ENCODE measurements at places on chromosomes 1 and 21.

GRCh38 chr1:240094041-240094722, 2.5 kb downstream of the FMN2 start:
- no peak for DNase-seq

DNA sequence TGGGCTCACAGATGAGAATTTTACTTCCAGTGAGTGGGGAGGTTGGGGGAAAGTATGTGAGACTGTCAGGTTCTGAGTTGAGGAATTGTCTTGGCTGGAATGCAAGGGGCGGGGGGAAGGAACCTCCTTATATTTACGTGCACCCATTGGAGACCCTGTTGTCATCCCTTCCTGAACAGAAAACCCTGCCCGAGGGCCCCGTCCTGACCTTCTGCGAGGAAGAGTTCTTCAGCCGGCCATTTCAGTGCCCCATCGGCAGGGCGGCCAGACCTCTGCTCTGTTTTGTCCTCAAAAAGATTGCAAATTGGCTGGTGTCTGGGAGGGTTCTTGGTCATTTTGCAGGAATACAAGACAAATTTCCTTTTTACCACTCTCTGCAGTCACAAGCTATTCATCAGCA, 7.1 kb downstream of the KIF26B start:
- no peak for DNase-seq

- no peak for DNase-seq
Measured at GRCh38 chr1:2535455-2535854, 5.4 kb upstream of the HES5 start.

GRCh38 chr21:44519346-44520325, 20.4 kb downstream of the KRTAP10-1 start:
- DNase-seq, result no peak

DNA sequence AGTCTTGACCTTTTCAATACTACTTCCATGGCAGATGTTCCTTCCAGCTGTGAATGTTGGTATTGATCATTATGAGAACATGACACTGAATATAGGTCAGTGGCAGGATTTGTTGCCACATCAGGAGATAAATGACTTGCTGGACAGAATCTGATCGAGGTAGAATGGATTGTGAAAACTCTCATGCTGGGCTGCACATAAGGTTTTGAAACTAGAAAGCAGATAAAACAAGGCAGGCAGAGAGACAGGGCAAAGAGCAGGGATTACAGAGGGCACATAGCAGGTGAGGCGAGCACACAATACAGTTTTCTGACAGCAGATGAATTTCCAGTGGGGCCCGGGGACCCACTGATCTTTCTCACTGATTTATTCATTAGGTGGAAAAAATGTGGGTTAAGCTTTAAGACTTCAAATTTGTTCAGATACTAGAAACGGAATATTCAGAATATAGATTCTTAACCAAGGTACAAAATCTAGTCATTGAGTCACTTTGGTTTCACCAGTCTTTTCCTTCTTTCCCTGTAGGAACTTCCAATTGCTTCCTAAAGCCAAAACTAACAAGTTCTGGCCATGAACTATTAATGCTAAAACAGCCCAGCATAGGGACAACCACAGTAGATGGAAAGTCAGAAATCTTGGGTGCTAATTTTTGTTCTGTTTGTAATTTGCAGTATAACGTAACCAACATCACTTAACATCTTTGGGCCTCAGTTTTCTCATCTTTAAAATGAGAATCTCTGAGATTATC, 296.0 kb upstream of the PTBP2 start:
- no peak for DNase-seq

GRCh38 chr1:101520302-101520701, 283.5 kb downstream of the S1PR1 start:
- DNase-seq, result no peak

DNA sequence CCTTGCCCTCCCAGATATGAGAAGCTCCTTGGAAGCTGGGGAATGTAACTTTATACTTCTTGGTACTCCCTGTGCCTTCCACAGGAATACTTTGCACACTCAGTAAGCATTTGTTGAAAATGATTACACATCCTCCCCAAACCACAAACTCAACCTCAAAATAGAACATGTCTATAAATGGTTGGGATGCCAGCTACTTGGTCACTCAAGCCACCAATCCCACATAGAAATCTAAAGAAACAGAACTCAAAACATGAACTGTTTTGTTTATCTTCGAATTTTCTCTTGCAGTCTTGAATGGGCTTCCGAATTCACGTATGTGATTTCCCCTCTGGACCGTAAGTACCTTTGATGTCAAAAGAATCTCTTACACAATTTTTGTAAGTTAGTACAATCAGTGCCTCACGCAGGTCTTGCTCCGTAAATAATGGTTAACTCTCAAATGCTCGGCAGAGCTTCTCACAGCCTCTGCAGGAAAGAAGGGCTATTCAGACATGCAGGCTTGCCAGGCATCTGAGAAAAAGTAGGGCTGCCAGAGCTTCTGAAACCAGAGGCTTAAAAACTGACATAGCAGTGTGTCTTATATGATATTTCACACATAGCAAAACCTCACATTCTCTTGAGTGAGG, 26.9 kb downstream of the SORT1 start:
- DNase-seq, result peak; percentile 94

DNA sequence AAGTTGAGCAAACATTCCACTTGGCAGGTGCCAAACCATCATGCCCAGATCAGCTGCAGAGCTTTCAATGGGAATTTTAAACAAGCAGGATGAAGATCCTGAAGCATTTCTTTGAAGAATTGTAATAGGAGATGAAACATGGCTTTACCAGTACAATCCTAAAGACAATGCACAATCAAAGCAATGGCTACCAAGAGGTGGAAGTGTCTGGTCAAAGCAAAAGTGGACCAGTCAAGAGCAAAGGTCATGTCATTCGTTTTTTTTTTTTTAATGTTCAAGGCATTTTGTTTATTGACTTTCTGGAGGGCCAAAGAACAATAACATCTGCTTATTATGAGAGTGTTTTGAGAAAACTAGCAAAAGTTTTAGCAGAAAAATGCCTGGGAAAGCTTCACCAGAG, 3.0 kb upstream of the NDUFS5 start:
- no peak for DNase-seq

DNA sequence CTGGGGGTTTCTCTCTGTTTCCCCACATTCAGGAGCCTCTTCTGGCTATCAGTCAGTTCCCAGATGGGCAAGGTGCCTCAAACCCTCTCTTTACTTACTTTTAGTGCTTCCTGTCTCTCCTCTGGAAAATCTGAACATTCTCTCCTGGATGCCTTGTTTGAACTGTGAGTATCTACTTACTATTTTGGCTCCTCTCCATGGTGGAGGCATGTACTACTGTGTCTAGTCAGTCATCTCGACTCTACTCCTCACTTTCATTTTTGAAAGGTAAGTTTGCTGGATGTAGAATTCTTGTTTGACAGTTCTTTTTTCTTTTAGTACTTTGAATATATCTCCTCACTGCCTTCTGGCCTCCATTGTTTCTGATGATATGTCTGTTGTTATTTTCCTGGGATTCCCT, 70.9 kb upstream of the FAM78B start:
- no peak for DNase-seq

DNA sequence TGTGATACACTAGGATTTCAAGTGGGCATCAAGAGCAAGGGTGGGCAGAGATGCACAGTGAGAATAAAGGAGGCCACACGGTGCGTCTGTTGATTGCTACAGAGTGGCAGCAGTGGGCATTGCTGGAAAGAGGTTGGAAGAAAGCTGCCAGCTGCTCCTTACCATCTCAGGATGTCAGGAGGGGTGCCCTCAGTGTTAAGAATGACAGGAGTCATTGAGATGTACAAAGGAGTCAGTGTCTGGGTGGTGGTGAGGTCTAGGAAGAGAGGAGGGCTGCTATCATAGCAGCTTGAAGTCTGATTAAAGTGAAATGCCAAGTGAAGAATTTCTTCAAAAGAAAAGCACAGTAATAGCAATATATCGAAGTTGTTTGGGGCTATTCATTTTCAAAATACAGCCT, 992.7 kb downstream of the TTLL7 start:
- DNase-seq, result no peak

- no peak for DNase-seq
Measured at GRCh38 chr1:7333620-7334019, 437.5 kb upstream of the VAMP3 start.

GRCh38 chr1:199449681-199450080, 577.8 kb upstream of the NR5A2 start:
- no peak for DNase-seq

- no peak for DNase-seq
Measured at GRCh38 chr1:5220421-5220820, 566.0 kb downstream of the AJAP1 start.

DNA sequence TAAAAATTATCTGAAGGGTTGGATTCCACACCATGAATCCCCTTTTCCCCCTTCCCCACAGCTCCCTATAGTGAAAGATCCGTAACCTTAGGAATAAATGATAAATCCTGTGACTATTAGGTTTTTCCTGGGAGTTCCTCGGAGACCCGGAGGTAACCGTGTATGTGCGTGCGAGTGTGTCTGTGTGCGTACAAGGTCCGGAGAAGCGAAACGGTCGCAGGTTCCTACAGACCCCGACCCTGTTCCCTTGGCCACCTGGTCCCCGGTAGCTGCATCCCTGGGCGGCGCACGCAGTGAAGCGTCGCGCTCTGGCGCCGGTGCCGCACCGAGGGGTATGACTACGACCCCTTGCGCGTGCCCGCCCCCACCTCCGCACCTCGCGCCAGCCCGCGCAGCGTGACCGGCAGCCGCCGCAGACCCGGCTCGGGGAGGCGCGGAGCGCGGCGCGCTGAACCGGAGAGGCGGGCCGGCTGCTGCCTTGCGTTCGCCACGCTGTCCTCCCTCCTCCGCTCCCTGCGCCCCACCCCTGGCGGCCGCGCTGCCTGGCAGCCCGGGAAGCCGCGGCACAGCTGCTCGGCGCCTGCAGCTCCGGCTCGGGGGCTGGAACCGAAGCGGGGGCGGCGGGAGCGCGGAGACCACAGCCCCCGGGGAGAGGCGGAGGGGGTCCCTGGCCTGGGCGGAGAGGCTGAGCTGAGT, at the start of gene AK5:
Gene AK5, plus strand, starts transcription at position 529 of the 696 bp plus-strand sequence. CDS start 295 bp downstream, outside the sequence.
- no peak for DNase-seq

GRCh38 chr1:93750955-93751354, 69.3 kb upstream of the BCAR3 start:
- no peak for DNase-seq

DNA sequence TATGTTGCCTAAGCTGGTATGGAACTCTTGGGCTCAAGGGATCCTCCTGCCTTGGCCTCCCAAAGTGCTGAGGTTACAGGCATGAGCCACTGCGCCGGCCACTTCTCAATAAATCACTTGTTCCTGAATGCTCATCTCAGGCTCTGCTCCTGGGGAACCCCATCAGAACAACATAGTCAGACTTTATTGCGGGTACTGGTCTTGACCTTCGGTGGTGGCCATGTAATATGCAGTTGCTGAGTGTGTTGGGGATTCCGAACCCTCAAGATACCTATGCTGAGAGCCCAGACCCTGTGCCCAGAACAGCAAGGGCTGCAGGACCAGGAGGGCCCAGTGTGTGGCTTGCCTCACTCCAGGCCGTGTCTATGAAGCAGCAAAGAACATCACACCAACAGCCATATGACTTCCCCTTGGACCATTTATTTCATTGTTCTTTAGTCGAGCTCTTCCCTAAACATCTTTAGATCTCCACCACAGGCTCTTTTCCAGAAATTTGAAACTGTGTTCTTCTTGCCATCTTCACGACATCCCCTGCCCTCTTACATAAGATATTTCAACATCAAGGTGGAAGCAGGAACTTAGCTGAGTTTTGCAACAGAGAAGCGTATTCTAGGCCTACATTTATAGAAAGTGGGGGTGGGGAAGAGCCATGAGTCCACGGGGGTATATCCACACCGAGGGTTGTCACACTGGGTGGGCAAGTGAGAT, 12.7 kb upstream of the SDHB start:
- DNase-seq, result no peak

DNA sequence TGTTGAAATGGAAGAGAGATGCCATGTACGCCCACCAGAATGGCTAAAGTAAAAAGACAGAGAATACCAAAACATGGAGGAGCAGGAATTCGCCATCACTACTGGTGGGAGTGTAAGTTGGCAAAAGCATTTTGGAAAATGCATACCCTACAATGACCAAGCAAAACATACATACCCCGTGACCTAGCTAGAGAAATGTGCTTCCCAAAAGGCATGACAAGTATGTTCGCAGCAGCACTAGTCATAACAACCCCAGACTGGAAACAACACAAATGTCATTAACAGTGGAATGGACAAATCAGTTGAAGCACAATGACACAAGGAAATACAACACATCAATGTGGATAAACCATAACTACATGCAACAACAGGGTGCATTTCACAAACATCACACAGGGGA, 27.2 kb downstream of the SYT2 start:
- no peak for DNase-seq

- no peak for DNase-seq
Measured at GRCh38 chr1:248404024-248404423, 1.2 kb downstream of the OR2T1 start.

DNA sequence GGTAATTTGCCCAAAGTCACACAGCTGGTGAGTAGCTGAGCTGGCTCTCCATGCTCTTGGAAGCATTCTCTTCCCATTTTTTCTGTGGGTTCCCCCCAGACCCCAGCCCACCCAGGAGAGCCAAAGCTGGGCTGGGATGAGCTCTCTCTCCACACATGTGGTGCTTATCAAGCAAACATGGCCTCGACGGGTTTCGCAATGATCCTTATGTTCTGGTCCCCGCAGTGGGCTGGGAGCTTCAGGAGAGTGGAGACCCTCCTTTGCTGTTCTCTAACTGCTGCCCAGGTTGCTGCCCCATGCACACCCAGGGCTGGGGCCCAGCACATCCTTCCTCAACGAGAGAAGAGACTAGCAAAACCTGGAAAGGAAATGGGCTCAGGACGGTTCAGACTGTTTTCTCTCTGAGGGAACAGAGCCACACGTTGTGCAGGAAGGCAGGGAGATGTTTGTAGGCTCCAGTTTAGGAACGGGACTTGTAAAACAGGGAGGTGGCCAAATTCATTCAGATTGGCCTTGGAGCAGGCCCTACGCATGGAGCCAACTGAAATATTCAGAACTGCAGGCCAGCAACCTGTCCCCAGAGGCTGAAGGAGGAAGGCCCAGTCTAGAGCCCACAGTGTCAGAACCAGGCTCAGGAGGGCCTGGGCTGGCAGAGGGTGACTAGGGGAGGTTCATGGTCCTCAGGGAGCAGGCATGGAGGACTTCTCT, 27.2 kb upstream of the CSF1 start:
- no peak for DNase-seq

GRCh38 chr1:202281316-202282024, 60.3 kb downstream of the UBE2T start:
- peak; percentile 39 for DNase-seq

All from kidney epithelial cell (primary cell).